Stimulated activated naive B cell treated with anti-CD40 and anti-IgM and Interleukin-4, amounts not matched to agents 10 μg/mL and 1 μg/mL and 100 μg/mL, for 72 hours (primary cell): ENCODE measurements at places on chromosomes 5 and 9.

- no peak for DNase-seq
These were observed 18.4 kb upstream of the VPS13A start for GRCh38 chr9:77158772-77159513.

DNA sequence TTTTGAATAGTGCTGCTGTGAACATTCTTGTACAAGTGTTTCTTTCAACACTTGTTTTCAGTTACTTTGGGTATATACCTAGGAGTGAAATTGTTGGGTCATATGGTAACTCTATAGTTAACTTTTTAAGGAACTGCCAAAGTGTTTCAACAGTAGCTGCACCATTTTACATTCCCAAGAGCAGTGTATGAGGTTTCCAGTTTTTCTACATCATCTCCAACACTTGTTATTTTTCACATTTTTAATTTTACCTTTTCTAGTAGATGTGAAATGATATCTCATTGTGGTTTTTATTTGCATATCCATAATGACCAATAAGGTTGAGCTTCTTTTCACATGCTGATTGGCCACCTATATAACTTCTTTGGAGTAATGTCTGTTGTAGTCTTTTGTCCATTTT lies 40.0 kb upstream of the FOXE1 start:
- DNase-seq, result no peak

DNA sequence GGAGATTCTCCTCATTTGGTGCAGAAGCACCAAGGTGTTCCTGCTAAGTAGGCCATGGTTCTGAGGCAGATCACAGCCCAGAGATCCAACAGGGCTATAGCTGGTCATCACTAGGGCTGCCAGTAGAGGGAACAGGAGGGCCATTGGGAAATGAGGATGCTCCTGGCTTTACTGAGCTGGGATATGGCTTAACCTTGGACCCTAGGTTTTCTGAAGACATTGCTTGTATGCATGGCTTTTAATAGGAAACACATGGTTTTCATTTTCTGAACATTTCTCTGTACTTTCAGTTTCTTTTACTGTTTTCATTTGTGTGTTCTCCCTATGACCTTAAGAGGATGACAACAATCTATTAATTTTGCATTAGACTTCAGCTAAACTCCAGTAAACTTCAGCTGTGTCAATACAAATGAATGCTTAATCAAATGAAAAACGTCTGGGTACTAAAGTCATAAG lies at the start of gene IFNW1:
Gene IFNW1, minus strand, starts transcription at position 406 of the 456 bp plus-strand sequence. Its CDS starts 262 bp downstream, at position 144.
- DNase-seq, result no peak

DNA sequence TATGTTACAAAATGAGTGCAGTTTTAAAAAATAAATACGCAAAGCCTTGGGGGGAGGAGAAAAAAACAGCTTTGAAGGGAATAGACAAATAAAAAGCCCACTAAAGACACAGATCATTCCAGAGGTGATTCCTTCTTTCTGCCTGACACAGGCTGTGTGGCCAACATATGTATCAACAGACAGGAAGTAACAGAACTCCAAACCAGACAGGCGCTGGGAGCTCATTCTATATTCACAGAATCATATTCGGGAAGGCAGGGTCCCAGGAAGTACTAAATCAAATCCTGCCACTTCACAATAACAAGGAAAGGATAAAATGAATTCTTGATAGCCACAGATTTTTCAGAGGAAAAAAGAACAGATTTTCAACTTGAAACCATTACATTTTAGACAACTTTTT lies 62.1 kb downstream of the SEMA5A start:
- DNase-seq, result no peak

DNA sequence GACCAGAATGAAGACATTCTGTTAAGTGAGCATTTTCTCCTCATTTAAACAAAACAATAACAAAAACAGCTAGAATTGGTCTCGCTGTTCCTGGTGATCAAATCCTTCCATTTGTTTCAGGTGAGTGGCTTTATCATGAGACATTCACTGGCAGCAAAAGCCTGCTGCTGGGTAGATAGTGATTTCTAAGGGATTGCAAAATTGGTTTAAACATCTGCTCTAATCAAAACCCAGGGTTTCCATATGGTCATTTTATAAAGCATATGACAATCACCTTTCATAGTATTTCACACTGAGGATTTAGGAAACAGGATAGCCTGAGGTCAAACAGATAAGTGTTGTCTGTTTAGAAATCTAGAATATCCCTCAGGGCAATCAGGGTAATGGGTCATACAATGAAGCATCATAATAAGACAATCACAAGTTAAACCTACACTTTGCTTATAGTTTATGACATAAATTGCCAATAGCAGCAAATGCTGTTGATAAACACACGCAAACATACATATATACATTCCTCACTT lies 769.6 kb upstream of the C9orf72 start:
- DNase-seq, result no peak

DNA sequence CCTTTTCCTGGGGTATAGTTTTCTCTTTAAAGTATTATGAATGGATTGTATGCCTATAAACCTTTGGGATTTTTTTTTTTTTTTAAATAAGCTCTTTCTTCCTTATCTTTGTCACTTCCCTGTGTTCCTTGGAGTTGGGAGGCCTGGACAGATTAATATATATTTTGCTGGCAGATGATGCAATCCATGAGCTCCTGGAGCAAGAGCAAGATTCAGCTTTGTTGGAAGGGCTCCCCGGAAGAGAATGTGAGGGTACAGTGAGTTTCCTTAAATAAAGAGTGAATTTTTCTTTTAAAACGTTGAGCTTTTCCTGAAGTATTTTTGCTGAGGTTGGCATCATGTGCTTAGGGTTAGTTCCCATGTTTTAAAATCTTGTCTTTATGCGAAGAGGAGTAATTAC lies 98.7 kb upstream of the SLC28A3 start:
- DNase-seq, result no peak

GRCh38 chr9:109011231-109011671 lies 2.0 kb downstream of the CTNNAL1 start:
- DNase-seq, result no peak

GRCh38 chr5:176738637-176739250 lies 71.6 kb upstream of the UNC5A start:
- no peak for DNase-seq

- DNase-seq, result no peak
These were observed 34.0 kb downstream of the ZNF474 start for GRCh38 chr5:122163121-122164069.

DNA sequence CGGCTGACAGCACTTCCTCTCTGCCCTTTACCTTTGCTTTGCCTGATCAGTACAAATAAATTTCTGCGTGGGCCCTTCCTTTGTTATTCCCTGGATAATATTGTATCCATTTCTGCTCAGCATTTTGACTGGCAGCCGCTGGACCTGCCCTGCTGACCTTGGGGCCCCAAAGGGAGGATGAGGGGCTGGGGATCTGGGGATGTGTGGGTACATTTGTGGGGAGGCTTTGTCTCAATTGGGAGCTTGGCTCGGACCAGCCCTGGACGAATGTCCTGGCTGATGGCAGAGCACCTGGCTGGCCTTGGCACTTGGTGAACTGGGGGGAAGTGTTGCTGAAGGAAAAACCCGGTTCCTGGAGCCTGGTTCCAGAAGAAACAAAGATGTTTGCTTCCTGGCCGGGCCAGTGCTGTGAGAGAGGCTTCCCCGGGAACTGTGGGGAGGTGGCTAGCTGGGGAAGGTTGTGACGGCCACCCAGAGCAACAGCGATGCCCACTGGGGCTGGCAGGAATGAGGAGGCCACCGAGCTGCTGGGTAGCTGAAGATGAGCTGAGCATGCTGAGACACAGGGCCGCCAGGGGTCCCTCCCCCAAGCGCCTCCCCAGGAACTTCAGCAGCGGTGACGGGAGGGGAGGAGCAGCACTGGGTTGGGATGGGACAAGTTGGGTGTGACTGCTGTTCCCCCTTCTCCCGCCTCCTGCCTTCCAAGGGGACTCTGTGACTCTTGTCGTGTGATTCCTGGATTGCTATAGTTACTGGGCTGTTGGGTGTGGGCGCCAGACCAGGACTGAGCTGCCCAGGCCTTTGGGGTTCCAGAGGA lies 8.4 kb downstream of the LMX1B start:
- DNase-seq, result no peak

GRCh38 chr5:36418152-36418979 lies 116.7 kb upstream of the RANBP3L start:
- DNase-seq, result no peak

DNA sequence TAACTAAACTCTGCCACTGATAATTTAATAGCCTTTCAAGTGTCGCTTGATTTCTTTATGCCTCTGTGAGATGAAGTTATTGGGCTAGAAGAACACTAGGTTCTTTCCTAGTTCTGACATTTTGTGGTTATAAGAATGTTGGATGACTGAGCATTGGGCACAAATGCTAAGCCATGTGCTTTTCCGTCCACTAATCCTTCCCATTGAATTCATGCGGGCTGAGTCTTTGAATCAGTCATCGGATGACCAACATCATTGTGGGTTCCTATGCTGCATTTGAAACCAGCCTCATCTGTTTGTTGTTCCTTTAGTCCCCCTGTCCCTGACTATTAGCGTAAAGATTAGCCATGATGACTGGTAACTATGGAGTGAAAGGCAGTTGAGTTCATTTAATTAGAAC lies 58.5 kb downstream of the ALDH1A1 start:
- no peak for DNase-seq

GRCh38 chr5:141845371-141845851 lies 32.8 kb downstream of the PCDH1 start:
- DNase-seq, result no peak

GRCh38 chr5:60457233-60457632 lies 242.7 kb downstream of the DEPDC1B start:
- DNase-seq, result no peak

- DNase-seq, result no peak
These were observed 52.6 kb upstream of the CXCL14 start for GRCh38 chr5:135631391-135631790.

DNA sequence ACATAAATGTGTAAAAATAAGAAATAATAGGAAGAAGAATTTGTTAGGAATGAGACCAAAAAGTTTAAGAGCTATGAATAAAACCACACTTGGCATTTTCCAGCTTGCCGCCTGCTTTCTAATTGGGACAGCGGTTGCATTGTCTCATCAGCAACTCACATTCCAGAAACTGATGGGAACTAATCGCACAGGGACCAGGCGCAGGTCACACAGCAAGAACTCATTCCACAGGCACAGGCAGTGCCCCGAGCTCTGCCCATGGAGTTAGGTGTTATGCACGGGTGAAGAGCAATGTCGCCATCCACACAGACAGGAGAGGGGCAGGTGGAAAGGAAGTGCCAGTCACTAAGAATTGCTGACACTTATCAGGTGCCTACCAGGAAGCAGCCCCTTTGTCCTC lies 279.9 kb downstream of the NSG2 start:
- no peak for DNase-seq

DNA sequence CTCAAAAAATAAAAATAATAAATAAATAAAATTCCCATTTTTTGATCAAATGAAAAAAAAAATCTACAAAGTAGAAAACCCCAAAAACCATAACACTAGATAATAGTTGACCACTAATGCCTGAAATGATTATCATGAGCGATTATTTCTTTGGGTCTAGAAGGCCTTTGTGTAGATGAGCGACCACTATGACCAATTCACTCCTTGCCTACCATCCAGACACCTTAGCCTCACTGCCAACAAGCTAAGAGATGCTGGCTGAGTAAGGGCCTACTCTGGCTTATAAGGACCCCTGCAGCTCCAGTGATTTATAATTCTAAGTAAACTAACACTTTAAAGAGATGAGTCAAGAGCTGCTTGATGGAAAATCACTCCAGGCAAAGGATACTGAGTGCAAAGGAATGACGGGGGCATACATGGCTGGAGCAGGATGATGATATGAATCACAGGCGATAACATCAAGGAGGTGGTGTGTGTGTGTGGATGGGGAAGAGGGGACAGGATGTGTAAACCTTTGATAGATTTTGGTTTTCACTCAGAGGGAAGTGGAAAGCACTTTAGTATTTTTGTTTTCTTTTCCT lies 4.8 kb upstream of the F2RL1 start:
- no peak for DNase-seq

DNA sequence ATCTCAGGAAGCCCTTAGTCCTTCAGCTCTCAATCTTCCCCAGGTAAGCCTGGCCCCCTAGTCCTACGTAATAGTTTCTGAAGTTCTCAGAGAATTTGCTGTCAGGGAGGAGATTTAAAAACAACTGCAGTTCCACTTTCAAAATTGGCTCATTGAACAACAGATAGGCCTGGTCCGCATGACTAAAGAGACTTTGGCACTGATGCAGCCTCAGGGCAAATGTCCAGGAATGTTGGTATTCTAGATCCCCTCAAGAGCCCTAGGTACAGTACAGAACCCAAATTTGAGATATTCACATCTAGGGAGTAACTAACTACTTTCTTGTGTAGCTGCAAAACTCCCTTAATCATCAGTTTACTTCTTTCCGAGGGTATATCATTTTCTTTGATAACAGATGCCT lies 162.8 kb downstream of the GABRG2 start:
- no peak for DNase-seq

DNA sequence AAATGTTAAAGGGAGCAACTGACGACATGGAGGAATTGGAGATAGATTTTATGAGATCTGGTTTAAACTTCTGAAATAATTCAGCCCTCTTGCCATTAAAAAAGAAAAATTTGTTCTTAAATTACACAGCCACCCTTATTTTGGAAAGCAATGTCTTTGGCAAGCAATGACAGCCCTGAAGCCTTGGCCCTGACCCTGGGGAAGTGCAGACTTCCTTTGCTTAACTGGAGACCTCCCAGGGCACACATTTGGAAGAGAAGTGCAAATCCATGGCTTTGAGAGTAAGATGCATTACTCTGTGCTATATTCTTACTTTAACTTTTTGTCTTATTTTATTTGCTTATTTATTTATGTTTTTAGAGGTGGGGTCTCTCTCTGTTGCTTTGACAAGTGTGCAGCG lies 22.0 kb downstream of the RXFP3 start:
- no peak for DNase-seq

- DNase-seq, result no peak
These were observed 143.0 kb upstream of the RPS23 start for GRCh38 chr5:82421119-82421518.

GRCh38 chr9:5554254-5554653 lies 43.9 kb downstream of the PDCD1LG2 start:
- no peak for DNase-seq

- DNase-seq, result no peak
These were observed 1269.2 kb downstream of the EFNA5 start for GRCh38 chr5:106401561-106401960.

- DNase-seq, result no peak
These were observed 19.7 kb upstream of the GDA start for GRCh38 chr9:72129271-72130156.
